T-cell (primary cell): ENCODE measurements at places on chromosomes 4 and X. TPM values are rescaled to one million over a fixed set of nuclear protein-coding genes. Genes with fewer than 3 reads are reported as not detected.

GRCh38 chrX:137945470-137945869 is 379.5 kb downstream of the ZIC3 start:
- no peaks in the 10 kb centered on the region for H3K4me1 ChIP-seq
- no peak overlapping the region for H3K27ac ChIP-seq
- no peaks in the 10 kb centered on the region for H3K36me3 ChIP-seq
- H3K27me3 ChIP-seq, result no peaks in the 10 kb centered on the region

GRCh38 chr4:104416725-104417356 is 77.9 kb downstream of the CXXC4 start:
- no peaks in the 10 kb centered on the region for H3K27me3 ChIP-seq
- H3K4me3 ChIP-seq, result no peak overlapping the region
- no peak for DNase-seq

- no peak overlapping the region for H3K4me3 ChIP-seq
- no peak for DNase-seq
- no peaks in the 10 kb centered on the region for H3K36me3 ChIP-seq
- no peaks in the 10 kb centered on the region for H3K4me1 ChIP-seq
Observed at GRCh38 chr4:82398263-82398662, 24.5 kb upstream of the HNRNPD start.

GRCh38 chr4:183455431-183456195 is 11.2 kb downstream of the CDKN2AIP start:
- H3K27me3 ChIP-seq, result no peaks in the 10 kb centered on the region
- H3K4me3 ChIP-seq, result no peak overlapping the region
- H3K27ac ChIP-seq, result no peak overlapping the region
- no peaks in the 10 kb centered on the region for H3K36me3 ChIP-seq
- peaks cover 7% of the 10 kb centered on the region for H3K4me1 ChIP-seq

- DNase-seq, result no peak
- no peaks in the 10 kb centered on the region for H3K27me3 ChIP-seq
- H3K4me1 ChIP-seq, result peaks cover 34% of the 10 kb centered on the region
- H3K4me3 ChIP-seq, result no peak overlapping the region
- no peaks in the 10 kb centered on the region for H3K36me3 ChIP-seq
Observed at GRCh38 chrX:130118441-130119311, 8.4 kb upstream of the ELF4 start.

GAK gene
- total RNA-seq, result 208 TPM

PFKFB1 gene
- 1.4 TPM for total RNA-seq

ARAF gene
- 116 TPM for total RNA-seq
